CD4-positive, alpha-beta T cell treated with Interleukin-6 for 4 hours (primary cell): ENCODE measurements at places on chromosomes 13 and 19.
A peak's percentile ranks its signal among the peaks of the same experiment; 100 is the strongest.

DNA sequence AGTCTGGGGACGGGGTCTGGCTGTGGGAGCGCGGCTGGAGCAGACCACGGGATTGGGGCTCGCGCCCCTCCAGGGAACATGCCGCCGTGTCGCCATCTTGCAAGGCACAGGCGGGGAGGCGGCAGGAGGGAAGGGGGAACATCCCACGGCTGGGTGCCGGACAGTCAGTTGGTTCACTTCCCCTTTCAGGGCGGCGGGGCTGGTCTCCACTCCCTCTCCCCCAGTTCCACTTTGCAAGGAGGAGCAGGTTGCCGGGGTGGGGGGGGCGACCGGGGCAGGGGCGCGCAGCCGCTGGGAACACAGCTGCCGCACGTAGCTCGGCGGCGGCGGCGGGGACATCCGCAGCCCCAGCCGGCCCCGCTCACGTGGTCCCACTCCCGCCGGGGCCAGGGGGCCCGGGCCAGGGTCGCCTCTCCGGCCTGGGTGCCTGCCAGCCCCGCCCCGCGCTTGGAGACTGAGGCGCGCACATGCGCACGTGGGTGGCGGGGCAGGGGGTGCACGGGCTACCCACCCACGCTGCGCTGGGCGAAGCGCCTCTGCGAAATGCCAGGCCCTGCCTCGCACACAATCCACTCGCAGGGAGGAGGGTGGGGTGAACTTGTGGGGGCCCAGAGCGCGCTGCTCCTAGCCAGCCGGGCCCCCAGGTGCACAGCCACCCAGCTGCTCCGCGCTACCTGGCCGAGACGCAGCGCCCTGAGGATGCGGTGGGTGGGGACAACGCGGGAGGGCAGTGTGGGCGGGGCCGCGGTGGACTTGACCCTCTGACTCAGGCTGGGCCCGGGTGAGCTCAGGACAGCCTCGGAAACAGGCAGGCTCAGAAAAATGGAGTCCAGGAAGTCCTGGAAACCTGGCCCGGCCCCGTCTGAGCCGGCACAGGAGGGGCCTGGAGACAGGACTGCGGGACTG lies 6.4 kb downstream of the KLF16 start:
- DNase-seq = peak; percentile 45

DNA sequence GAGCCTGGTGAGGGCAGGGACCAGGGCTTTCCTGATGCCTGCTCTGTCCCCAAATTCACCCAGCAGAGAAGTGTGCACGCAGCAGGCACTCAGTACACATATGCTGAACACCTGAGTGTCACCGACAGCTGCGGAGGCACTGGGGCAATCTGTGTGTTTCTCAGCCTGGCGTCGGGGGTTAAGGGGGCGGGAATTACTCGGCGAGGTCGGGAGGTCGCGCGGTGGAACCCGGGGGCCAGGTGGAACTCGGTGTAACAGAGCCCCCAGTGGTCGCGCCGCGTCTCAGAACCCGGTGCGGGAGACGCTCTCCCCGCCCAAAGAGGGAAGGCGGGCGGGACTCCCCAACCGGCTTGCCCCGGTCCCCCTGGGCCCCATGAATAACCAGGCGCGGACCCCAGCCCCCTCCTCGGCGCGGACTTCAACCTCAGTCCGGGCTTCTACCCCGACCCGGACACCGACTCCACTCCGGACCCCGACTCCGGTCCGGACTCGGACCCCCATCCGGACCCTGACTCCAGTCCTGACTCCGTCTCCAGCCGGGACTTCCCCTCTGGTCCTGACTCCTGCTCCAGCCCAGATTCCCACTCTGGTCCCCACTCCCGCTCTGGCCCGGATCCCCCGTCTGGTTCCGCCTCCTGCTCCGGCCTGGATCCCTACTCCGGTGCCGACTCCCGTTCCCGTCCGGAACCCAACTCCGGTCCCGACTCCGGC lies at the start of gene SELENOV:
SELENOV (plus strand) TSS at position 300 of the 711 bp plus-strand sequence; CDS start at position 374, 74 bp downstream.
- DNase-seq = peak; percentile 29

DNA sequence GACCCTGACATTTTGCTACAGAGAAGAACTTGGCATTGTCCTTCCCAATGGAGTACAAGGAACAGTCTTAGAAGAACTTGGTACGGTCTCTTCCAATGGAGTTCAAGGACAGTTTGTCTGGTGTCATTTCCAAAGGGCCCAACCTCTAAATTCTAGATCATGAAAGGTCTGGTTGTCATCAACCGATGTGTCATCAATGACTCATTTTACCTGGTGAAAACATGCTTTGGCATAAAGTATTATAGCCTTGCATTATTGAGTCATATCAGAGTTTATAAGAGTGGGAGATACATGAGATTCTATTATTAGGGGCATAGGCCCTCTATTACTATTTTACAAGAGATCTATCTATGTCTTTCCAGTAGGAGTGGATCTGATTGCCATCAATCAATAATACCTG lies 4.3 kb downstream of the CYP2B6 start:
- no peak for DNase-seq

GRCh38 chr19:1321539-1321938 lies 35.9 kb downstream of the EFNA2 start:
- DNase-seq = no peak

GRCh38 chr13:94162289-94162688 lies 317.2 kb downstream of the DCT start:
- no peak for DNase-seq
